CD4-positive, alpha-beta memory T cell (primary cell): ENCODE measurements at places on chromosomes 3 and 15. TPM values are rescaled to one million over a fixed set of nuclear protein-coding genes. Genes with fewer than 3 reads are reported as not detected.

GRCh38 chr15:40904552-40905201 is 10.4 kb downstream of the VPS18 start:
- DNase-seq = no peak

DNA sequence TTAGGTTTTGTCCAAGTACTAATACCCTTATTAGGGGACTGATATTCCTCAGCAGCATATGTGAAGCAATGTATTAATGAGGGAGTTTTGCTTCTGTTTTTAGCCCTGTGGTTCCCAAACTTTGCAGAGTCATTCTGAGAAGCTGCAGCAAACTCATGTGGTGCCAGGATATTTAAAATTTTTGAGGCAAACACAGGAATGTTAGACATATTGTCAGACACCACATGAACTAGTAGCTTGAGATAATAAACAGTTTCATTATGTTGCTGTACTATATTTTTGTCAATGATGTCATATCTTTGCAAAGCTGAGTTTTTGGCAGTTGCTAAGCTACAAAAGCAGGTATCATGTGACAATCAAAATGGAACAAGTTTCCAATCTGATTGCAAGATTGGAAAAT is 36.6 kb downstream of the ATP6V1A start:
- no peak for DNase-seq

DNA sequence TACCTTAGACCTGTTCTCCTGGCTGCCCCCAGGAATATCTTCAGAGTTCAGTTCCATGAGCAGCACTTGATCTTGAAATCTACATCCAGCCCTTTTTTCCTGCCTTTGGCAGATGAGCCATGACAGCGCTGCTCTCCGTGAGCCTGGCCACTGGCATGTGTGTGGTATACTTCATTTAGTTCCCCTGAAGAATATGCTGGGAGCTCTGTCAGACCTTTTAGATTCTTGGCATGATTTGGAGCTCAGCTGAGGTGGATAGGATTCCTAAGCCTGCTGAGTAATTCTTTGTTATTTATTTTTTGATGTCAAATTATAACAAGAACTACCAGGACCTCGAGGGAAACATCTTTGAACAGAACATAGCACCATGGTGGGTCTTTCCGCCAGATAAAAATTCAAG is 121.7 kb downstream of the EDEM1 start:
- DNase-seq = no peak

DNA sequence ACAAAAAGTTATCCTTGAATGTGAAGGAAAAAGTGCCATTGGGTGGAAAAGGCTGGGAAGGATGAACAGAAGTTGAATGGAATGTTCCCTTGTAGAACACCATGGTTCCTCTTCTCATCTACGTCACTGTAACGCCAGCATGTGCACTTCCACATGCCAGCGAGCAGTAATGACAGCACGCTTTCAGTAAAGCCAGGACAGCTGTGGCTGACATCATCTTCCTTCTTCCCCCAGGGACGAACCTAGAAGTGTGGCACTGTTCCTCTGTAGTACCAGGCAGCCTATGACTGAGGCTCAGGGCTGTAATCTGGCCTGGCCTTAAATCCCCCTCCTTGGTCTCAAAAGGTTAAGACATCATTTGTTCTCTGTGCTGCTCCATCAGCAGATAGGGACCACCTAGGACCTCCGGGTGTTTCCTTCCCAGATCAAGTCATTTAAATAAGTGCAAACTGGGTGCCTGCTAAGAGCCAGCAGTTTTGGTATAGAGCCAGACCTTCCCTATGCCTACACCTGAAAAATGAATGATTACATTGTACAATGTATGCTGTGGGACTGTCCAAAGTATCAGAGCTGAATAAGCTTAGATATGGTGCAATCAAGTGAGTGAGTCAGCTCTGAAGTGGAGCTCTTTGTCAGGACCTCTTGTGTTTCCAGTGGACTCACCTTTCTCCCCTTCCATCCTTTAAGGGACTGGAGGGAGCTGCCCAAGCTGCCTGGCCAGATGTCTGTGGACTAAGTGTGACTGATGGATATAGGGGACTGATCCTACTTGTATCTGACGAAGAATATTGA is 5.6 kb upstream of the SRPRB start:
- DNase-seq = no peak

GRCh38 chr3:9875448-9875847 is 4.6 kb downstream of the CIDEC start:
- no peak for DNase-seq

- DNase-seq = no peak
These were observed 350.3 kb upstream of the DPPA4 start for GRCh38 chr3:109687626-109688025.

DNA sequence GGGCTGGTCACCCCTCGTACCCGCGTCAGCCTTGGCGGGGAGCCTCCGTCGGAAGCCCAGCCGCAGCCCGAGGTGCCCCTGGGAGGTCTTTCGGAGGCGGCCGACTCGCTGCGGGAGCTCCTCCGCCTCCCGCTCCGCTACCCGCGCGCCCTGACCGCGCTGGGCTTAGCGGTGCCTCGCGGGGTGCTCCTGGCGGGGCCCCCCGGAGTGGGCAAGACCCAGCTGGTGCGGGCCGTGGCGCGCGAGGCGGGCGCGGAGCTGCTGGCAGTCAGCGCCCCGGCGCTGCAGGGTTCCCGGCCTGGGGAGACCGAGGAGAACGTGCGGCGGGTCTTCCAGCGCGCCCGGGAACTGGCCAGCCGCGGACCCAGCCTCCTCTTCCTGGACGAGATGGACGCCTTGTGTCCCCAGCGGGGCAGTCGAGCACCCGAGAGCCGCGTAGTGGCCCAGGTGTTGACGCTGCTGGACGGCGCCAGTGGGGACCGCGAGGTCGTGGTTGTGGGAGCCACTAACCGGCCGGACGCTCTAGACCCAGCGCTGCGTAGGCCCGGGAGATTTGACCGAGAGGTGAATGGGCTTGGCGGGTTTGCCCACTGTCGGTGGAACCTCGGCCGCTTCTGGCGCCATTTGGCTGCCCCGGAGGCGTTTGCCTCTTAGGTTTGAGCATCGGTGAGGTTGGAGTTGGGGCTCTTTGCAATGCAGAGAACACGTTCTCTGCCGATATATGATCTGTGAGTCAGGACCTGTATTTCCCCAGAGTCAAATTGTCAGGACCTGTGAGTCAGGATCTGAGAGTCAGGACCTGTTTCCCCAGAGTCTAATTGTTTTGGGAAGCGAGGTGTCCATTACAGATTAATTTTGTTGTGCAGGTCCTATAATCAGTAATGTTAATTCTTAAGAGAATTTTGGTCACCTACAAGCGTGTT is 24.9 kb upstream of the GATM start:
- DNase-seq = peak; percentile 13

GRCh38 chr3:59372346-59372745 is 322.5 kb upstream of the CFAP20DC start:
- DNase-seq = no peak

DNA sequence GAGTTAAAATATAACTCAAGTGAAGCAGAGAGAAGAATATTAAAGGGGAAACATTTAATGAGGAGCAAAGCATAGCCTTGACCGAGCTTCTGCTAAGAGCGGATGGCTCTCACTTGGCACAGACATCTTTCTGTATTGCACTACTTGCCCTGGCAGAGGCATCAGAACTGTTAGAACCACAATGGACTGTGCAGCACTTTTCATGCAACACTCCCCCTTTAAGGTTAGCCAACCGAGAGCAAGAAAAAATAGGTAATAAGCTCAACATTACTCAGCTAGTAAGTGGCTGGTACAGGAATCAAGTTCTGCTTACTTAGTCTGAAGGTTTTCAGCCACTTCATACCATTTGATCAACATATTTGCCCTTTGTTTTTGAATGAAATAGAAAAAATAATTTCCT is 33.7 kb downstream of the CRTC3 start:
- no peak for DNase-seq

- no peak for DNase-seq
These were observed 14.6 kb upstream of the NRROS start for GRCh38 chr3:196624907-196625306.

DNA sequence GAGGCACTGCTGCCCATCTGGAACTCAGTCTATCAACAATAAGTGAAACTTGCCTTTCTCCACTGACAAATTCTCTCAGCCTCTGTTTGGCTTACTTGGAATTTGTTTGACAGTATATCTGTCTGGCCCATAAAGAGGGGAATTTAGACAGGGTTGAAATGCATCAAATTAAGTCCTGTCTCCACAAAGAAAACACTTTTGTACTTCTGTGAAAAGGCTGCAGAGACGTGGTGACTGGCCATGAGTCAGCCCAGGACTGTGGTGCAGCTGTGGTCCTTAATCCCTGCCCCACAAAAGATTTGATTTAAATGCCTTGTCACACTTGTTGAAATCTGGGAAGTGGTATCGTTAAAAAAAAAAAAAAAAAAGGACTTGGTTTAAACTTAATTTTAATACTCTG is 47.5 kb downstream of the RYR3 start:
- DNase-seq = no peak

DNA sequence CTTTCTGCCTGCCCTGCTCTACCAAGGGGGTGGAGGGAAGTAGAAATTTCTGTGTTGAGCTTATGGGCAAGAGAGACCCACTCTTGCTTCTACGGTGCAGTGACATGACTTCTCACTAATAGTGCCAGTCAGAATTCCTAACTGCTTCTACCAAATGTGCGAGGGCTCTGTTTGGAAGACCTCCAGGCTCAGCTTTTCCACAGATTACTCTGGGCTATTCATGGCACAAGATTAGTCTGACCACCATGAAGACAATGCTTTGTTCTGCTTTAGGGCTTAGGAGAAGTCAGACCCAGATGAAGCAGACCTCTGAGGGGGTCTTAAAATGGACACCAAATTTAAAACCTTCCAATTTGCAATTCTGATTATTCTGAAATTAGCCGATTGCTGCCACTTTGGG is 195.9 kb upstream of the TBC1D5 start:
- no peak for DNase-seq

GRCh38 chr3:197858133-197858532 is 67.1 kb downstream of the LRCH3 start:
- no peak for DNase-seq

DNA sequence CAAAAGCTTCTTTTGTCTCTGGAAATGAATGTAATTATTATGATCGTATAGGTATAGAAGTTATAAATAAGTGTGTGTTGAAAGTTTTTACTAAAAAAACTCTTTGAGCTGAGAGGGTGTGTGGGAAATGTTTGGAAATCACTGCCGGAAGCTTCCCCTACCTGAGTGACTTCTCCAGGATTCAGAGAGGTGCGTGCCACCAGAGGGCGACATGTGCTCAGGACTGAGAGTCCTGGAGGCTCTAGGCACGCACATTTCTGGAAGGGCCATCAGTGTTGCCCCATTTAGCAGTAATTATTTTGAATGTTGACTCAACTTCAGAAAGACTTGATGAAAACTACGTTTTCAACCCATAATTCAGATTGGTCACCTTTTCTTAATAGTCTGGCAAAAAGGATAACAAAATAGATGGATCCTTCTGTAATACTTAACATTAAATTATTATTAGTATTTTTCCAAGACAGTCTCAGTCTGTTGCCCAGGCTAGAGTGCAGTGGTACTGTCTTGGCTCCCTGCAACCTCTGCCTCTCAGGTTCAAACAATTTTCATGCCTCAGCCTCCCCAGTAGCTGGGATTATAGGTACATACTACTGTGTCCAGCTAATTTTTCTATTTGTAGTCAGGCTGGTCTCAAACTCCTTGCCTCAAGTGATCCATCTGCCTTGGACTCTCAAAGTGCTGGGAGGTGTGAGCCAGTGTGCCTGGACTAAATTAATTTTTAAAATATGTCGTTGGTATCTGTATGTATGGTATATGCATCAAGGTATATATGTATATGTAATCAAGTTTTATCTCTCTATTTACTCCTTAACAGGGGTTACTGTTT is 34.5 kb downstream of the GPR171 start:
- DNase-seq = peak; percentile 72

DNA sequence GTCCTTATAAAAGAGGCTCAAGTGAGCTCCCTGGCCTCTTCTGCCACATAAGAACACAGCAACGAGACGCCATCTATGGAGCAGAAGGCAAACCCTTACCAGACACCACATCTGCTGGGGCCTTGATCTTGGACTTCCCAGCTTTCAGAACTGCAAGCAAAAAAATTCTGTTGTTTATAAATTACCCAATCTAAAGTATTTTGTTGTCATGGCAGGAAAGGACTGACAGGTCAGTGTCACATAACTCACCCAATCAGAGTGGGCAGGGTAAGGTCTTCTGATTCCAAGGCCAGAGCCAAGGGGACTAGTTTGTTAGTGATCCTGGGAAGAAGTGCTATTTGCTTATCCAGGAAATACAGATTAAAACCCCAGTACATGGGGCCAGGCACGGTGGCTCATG is 98.9 kb downstream of the HMG20A start:
- DNase-seq = no peak

CAPN3 gene
- 25.0 TPM for total RNA-seq

ADAMTSL3 gene
- total RNA-seq = not detected

MRAS gene
- 2.0 TPM for total RNA-seq

MINAR1 gene
- total RNA-seq = 0.32 TPM

ZNF710 gene
- 19.7 TPM for total RNA-seq

SERINC4 gene
- total RNA-seq = 0.25 TPM

PTH1R gene
- total RNA-seq = not detected

CCDC12 gene
- total RNA-seq = 59.4 TPM

CDCP1 gene
- total RNA-seq = 0.44 TPM

BOC gene
- total RNA-seq = not detected

NPAP1 gene
- total RNA-seq = not detected

IL12A gene
- 0.44 TPM for total RNA-seq
